ENCODE measurements at places on chromosomes 16 and 17.

- no peak for DNase-seq
Observed at GRCh38 chr17:71667661-71668060, 453.2 kb upstream of the SOX9 start.

GRCh38 chr17:50884439-50885311 is 18.5 kb upstream of the TOB1 start:
- no peak for DNase-seq

- peak; percentile 23 for DNase-seq
Observed at GRCh38 chr17:7204828-7205461, 14.7 kb downstream of the DLG4 start.

- no peak for DNase-seq
Observed at GRCh38 chr17:67546578-67547527, 169.8 kb downstream of the PITPNC1 start.

GRCh38 chr16:1821861-1822611 is 4.6 kb downstream of the HAGH start:
- no peak for DNase-seq

GRCh38 chr17:2954898-2955445 is 108.4 kb downstream of the OR1D5 start:
- peak; percentile 85 for DNase-seq

GRCh38 chr16:30087181-30087898 is 4.4 kb downstream of the TBX6 start:
- DNase-seq = no peak

- no peak for DNase-seq
Observed at GRCh38 chr17:46003907-46004748, 5.1 kb downstream of the STH start.

- no peak for DNase-seq
Observed at GRCh38 chr16:63614429-63614828, 1507.4 kb downstream of the CDH11 start.

- no peak for DNase-seq
Observed at GRCh38 chr17:80835816-80836657, 155.6 kb upstream of the CHMP6 start.

GRCh38 chr16:81816793-81817210 is 37.7 kb downstream of the PLCG2 start:
- DNase-seq = no peak

- DNase-seq = no peak
Observed at GRCh38 chr16:89905511-89906139, 13.0 kb upstream of the MC1R start.

GRCh38 chr17:35089586-35090296 is 26.2 kb upstream of the RFFL start:
- DNase-seq = no peak

DNA sequence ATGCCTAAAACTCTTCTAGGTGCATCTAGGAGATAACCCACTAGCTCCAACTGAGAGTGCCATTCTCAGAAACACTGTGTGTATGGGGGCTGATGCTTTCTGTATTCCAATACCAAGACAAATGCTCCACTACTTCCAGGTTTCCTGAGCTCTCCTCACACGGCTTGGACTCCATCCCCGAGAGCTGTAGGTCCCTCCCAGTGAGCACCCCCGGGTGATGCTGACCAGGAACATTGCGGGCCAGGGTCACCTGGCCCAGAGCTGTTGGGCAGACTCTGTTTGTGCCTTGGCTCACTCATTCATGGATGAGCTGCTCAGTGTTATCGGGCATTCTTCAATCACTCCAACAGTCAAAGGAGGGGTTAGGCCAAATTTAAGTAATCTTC is 7.0 kb downstream of the CUEDC1 start:
- no peak for DNase-seq

DNA sequence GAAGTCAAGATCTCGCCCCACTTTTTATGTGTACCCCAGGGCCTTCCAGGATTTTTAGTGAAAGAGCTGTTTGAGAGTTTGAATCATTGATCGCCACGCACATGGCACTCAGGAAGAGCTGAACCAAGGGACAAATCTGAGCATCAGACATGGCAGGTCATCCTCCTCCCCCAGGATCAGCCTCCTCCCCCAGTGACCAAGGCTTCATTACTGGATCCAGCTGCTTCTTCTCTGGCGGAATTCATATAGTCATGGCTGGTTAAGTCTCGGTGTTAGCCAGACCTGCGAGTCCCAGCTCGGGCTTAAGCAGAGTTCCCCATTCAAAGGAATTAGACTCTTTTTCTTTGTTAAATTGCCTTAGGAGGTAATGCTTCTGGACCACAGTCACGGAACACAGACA is 32.5 kb downstream of the CDRT4 start:
- no peak for DNase-seq

- DNase-seq = no peak
Observed at GRCh38 chr16:22284637-22285036, 12.6 kb upstream of the POLR3E start.

- DNase-seq = no peak
Observed at GRCh38 chr17:47948706-47949196, 7.4 kb downstream of the PNPO start.

- DNase-seq = no peak
Observed at GRCh38 chr17:74859459-74860228, at the start of gene GRIN2C. Gene GRIN2C, minus strand, starts transcription at chr17:74859885. Its CDS starts 4,793 bp downstream, at chr17:74855092.

DNA sequence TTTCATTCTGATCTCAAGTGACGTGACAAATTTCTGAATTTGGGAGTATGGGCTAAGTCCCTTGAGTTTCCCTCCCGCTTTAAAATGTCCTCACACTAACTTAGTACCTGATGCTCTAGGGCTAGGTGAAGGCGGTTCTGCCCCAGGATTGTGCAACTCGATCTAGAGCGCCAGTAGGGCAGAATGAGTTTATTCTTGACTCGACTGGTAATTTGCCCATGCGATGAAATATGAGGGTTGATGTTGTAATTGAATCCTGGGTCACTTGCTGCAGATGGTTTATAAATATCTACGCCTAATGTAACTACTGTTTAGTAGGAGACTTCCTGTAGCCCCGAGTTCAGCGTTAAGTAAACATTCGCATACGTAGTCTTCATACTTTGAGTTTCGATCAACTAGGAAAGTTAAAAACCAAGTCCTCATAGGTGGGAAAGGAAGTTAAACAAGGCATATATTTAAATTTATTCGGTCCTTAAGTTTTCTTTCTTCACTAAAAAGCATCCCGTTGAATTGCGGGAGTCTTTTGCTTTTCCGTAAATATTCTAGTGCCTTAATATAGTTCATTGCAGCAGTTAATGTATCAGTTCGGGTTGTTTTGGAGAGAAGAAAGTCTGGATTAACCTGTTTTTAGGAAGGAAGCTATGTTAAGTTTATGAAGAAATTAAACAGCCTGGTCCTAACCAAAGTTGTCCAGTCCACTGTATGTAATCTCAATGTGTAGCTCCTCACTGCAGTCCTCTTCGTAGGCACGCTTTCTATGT is 1.6 kb downstream of the CTCF start:
- DNase-seq = no peak

DNA sequence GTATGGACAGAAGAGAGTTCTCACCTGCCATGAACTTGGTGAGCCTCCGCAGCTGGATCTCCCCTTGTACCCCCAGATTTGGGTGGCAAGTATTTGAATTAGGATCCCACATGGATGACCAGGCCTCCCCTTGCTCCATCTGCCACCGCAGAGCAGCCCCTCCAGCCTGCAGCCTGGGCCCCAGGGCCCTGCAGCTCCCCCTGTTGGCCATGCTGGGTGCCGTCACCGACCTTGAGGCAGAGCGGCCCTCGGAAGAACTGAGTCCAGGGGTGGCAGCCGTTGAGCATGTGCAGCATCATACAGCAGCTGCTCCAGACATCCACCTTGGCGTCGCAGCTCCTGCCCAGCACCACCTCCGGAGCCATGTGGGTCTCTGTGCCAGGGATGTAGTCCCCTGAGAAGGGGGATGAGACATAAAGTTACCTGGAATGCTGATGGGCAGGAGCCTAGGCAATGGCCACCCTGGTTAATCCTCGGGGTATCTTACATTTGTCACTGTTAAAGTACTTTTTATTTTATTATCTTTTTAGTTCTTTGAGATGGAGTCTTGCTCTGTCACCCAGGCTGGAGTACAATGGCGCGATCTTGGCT is 9.0 kb upstream of the SPATA32 start:
- DNase-seq = no peak

- DNase-seq = no peak
Observed at GRCh38 chr17:39826334-39826733, 37.8 kb downstream of the IKZF3 start.

GRCh38 chr17:12896180-12896785 is 107.0 kb downstream of the ARHGAP44 start:
- no peak for DNase-seq

DNA sequence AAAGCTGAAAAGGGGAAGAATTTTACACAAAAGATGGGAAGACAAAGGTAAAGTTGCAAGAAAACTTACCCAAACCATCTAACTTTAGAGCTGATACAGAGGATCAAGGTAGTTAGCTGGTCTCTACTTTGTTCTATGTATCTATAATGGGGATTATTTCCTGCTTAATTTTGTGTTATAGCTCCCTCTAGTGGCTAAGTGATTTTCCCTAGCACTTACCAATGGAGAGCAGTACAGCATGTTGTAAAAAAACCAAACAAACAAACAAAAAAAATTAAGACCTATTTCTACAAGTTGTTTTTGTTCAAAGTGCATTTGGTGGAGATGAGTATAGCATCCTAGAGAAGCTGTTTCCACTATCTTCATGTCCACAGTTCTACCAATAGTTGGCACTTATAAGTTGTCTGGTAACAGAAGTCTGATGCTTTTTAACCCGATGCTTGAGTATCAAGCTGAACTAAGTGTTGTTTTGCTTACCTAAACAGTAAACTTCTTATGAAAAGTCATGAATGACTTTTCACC is 7.5 kb downstream of the SRSF1 start:
- DNase-seq = peak; percentile 70

Measured in glomerular endothelial cell (primary cell).